ENCODE measurements at places on chromosomes 12 and 14.

DNA sequence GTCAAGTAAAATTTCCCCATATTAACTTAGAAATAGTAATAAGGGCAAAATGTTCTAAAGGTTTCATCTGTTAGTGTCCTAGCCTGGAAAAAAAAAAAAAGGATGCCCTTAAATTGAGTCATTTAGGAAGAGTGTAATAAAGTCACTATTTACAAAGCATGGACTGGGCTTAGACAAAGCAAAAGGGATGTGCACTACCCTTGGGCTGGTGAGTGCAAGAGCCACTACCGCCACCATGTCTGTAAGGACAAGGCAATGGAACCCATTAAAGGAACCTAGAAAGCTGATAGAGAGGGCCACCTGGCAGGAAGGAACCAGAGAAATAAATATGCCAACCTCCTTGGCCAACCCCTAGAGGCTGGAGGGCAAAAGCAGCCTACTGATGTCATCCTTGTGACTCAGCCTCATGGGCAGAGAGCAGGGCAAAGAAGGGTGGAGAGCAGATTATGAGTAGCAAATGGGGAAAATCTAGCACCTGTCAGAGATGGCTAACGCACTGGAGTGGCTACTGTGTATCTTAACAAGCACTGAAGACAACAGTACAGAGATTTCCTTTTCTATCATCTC lies 59.5 kb upstream of the FUT8 start:
- no peak for DNase-seq

- no peak for DNase-seq
Observed at GRCh38 chr12:100229876-100230275, 29.3 kb downstream of the ACTR6 start.

- DNase-seq, result peak; percentile 52
Observed at GRCh38 chr14:64510825-64511671, 6.5 kb downstream of the ZBTB1 start.

DNA sequence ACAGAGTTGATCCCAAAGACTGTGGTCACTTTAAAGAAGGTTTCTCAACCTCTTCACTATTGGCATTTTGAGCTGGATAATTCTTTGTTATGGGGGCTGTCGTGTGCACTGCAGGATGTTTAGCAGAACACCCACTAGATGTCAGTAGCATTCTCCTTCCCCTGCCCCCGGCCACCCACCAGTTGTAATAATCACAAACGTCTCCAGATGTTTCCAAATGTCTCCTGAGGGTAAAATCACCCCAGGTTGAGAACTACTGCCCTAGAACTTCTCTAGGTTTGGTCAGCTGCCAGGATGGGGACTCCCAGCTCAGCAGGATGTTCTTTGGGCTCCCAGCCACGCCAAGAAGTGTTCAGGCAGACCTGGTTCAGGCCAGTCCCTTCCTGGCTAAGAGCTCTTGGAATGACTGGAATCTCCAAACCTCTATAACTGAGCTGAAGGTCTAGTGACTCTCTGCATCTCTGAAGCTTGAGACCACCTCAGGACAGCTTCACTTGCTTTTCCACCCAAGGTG lies 12.5 kb upstream of the AJUBA start:
- no peak for DNase-seq

DNA sequence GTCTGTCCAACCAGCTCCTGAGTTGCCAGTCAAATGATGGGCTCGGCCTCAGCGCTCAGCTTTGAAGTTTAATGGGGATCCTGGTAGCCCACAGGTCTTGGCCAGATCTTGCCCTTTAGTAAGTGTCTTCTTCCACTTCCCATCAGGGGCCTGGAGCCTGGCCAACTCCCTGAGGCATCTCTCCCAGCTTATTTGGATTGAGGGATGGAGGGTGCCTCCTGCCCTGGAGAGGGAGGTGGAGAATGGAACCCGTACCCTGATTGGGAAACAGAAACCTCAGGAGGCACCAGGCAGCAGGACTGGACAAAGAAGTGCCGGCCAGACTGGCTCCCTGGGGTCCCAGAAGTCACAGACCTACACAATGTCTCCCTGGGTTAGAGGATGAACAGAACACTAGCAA lies 40.5 kb upstream of the LTBP2 start:
- DNase-seq, result no peak

DNA sequence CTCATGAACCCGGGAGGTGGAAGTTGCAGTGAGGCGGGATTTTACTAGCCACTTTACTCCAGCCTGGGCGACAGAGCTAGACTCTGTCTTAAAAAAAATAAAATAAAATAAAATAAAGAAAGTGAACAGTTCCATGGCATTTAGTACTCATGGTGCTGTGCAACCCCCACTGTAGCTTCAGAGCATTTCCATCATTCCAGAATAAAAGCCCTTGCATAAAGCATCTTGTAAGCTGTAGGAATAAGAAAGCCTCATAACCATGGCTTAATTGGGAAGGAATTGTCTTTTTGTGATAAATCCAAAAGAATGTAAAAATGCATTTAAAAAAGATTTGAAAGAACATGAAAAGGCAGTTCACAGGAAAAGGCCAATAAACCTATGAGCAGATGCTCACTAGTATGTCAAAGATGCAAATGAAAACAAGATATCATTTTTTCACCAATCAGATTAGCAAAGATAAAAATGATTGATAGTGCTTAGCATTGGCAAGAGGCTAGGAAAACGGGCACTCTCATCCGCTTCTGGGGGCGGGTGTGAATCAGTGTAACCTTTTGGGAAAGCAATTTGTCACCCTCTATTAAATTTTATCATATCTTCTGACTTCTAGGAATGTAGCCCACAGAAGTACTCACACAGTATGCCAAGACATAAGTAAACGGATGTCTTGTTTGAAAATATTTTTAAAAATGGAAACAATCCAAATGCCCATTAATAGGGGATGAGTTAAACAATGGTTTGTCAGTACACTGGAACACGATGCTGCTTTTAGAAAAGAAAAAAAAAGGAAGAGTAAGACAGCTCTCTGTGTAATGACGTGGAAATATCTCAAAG lies 46.6 kb downstream of the CFAP251 start:
- DNase-seq, result no peak

DNA sequence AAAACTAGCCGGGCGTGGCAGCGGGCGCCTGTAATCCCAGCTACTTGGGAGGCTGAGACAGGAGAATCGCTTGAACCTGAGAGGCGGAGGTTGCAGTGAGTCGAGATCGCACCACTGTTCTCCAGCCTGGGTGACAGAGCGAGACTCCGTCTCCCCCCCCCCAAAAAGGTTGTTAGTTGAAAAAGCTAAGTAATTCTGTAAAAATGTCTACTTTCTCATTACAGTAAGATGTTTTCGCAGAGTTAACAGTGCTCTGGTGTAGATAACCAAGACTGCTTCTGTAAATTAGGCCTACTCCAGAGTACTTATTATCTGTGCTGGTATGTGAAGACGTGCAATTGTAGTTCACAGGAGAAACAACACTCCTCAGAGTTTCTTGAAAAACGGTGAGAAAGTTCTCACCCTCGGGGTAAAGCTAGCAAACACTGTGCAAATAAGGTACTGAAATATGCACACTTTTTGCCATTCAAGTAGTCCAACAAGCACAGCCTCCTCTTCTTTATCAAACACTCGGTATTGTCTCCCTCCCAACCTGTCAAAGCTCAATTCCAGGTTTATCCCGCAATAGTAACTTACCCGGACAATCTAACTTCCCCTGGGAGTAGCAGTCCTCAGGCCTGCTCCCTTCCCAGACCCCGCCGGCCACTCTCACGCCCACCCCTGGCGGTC lies 974 bp downstream of the BTBD7 start:
- no peak for DNase-seq

- DNase-seq, result no peak
Observed at GRCh38 chr12:93390031-93390430, 12.3 kb downstream of the NUDT4 start.

DNA sequence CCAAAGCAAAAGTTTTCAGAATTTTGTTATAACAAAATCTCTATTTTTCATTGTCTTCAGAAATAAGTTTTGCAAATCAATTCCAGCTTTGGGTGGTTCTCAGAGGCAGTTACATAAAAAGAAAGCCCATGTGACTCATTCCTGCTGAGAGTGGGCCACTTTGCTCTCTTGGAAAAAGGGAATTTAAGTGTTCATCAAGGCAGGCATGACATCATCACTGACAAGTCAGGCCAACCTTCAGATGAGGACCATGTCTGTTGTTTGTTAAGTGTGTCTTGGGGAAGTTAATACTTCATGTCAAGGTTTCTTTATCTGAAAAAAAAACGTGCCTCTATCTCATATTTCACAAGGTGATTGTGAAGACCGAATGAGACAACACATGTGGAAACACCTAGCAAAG lies 519.8 kb upstream of the TMPO start:
- DNase-seq, result no peak

DNA sequence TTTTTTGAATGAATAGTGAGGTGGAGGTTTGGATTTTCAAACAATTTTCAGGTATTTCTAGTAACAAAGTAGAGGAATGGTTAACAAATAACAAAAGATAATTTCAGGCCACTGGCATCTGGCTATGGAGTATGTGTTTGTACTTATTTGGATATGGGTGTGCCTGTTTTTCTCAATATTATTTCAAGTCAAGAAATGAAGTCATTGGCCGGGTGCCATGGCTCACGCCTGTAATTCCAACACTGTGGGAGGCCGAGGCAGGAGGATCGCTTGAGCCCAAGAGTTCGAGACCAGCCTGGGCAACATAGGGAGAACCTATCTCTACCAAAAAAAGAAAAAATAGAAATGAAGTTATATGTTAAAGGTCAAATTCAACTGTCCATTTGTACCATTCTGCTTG lies 13.9 kb downstream of the SLC35E3 start:
- DNase-seq, result no peak

- DNase-seq, result no peak
Observed at GRCh38 chr14:41817626-41818025, 210.9 kb downstream of the LRFN5 start.

DNA sequence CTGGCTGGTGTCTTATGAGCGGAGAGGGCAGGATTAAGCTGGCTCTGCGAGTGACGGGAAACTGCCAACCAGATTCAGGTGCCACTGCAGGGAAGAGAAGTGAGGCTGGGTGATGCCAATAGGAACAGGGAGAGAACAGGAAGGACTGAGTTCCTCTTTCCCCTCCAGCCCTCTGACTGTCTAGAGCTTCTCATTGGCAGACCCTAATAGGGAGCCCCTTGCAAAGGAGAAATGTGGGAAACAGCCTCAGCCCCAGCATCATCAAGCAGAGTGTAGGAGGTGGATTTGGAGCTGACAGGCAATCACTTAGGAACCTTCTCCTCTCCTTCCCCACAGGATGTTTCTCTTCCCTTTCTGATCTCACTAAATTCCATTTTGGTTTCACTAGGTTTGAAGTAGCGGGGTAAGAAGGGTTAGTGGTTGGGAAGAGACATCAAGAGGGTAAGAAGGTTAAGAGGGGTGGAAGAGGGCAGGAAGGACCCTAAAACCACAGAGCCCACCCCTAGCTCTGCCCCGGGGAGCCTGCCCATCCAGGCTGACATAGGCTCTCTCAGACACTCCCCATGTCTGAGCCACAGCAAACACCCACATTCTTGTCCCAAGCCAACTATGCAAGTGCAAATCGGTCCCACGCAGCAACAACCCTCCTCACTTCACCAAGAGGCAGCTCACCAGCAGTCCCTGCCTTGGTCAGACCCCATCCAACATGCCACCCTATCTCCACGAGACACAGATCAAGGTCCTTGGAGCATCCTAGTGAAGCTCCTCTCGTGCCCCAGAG lies 111.1 kb downstream of the STAB2 start:
- DNase-seq, result no peak

GRCh38 chr14:32571995-32572866 lies 243.1 kb downstream of the AKAP6 start:
- no peak for DNase-seq

- no peak for DNase-seq
Observed at GRCh38 chr14:70972107-70972976, 65.1 kb downstream of the PCNX1 start.

DNA sequence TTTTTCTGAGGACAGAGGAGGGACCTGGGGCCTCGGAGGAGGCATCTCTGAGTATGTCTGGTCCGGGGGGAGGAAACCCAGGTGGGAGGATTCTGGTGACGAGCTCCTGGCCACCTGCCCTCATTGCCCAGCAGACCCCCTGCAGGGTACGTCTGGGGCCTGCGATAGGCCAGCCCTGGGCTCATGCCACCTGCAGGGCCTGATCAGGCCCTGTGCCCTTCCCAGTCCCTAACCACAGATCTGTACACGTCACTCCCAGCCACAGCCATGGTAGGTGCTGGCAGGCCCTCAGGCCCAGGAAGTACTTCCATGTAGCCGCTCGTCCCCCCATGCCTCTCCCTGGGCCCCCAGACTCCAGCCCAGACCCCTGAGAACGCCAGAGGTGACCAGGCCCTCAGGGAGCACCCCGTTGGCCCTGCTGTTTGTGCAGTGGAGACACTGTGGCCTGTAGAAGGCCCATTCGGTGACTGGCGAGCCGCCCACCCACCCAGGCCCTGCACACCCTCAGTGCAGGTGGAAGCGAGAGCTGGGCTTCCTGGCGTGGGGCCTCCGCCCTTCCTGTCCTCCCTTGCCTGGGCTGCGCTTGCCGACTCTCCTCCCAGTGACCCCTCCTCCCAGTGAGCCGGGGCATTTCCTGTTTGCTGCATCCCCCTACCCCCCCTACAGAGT lies 5.7 kb downstream of the INF2 start:
- no peak for DNase-seq

DNA sequence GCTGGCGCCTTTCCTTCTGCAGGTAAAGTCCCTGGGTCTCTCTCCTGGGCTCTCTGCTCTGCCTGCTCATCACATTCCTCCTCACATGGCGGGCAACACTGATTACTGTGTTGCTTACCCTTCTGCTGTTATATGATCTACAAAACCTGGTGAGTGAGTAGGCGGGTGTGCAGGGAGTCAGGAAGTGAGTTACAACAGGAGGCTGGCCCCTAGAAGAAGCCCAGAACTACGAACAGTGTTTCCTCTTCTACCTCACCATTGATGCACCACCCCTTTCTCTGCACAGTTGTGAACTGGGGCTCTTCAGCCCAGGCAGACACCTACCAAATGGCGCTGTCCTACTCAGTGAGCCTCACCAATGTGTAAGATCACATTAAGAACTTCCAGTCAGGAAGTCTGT lies 4.9 kb upstream of the KLHL33 start:
- no peak for DNase-seq

DNA sequence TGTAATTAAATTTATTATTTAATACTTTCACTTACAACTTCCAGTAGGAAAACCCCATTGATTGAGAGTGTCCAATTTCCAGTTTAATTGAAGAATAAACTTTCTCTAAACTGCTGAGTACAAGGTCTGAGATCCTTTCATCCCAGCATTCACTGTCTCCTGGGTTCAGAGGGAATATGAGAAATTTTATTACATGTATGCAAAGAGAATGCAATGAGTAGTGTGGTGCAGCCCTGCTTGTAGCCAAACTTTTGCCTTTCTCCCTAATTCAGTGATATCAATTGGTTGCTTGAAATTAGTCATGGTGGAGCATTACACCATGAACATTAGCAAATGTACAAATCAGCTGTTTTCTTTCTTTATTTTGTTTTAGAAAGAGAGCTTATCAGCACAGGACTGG lies 780.6 kb upstream of the MDGA2 start:
- no peak for DNase-seq

- DNase-seq, result no peak
Observed at GRCh38 chr12:21764950-21765349, 9.6 kb downstream of the KCNJ8 start.

- no peak for DNase-seq
Observed at GRCh38 chr14:56137453-56137807, 19.2 kb downstream of the PELI2 start.

All from C1 segment of cervical spinal cord (tissue), 14 donors.